Renal cortical epithelial cell (primary cell): ENCODE measurements at places on chromosomes 7 and 10. TPM values are rescaled to one million over a fixed set of nuclear protein-coding genes. Genes with fewer than 3 reads are reported as not detected.

The NPC1L1 gene
- 0.20 and 0.35 TPM in 2 replicates for total RNA-seq

The ACSM6 gene
- 0.10 TPM in 1 of 2 replicates, not detected in the other for total RNA-seq

The KCND2 gene
- total RNA-seq: 0.05 and 0.17 TPM in 2 replicates

The MMP21 gene
- total RNA-seq: 0.05 TPM in 1 of 2 replicates, not detected in the other

The ANKRD1 gene
- total RNA-seq: 12.6 and 123 TPM in 2 replicates

The TEX47 gene
- total RNA-seq: not detected in 2 replicates

The PIK3CG gene
- not detected in 2 replicates for total RNA-seq

The ZNF22 gene
- total RNA-seq: 24.5 and 26.8 TPM in 2 replicates

The MBL2 gene
- total RNA-seq: not detected in 2 replicates

The CLRN3 gene
- 0.65 TPM in 1 of 2 replicates, not detected in the other for total RNA-seq

The CALCR gene
- total RNA-seq: 0.17 and 2.8 TPM in 2 replicates

The CLDN3 gene
- 10.8 and 11.6 TPM in 2 replicates for total RNA-seq

The ADCYAP1R1 gene
- not detected in 2 replicates for total RNA-seq

The FAM237B gene
- not detected in 2 replicates for total RNA-seq

The TTYH3 gene
- total RNA-seq: 52.4 and 163 TPM in 2 replicates

The CFAP70 gene
- 0.52 and 3.7 TPM in 2 replicates for total RNA-seq

The PLCE1 gene
- total RNA-seq: 1.4 and 4.4 TPM in 2 replicates

The RRP12 gene
- total RNA-seq: 22.6 and 29.2 TPM in 2 replicates

The POLR1F gene
- total RNA-seq: 29.9 and 33.9 TPM in 2 replicates

The ZCWPW1 gene
- total RNA-seq: 0.17 and 2.8 TPM in 2 replicates

The CPEB3 gene
- 0.69 and 1.8 TPM in 2 replicates for total RNA-seq

The HMX3 gene
- total RNA-seq: not detected in 2 replicates

The VAX1 gene
- not detected in 2 replicates for total RNA-seq

The PLEKHA1 gene
- 58.0 and 102 TPM in 2 replicates for total RNA-seq

The EPHA1 gene
- 4.8 and 13.7 TPM in 2 replicates for total RNA-seq

The TWIST1 gene
- not detected in 2 replicates for total RNA-seq

The DNAJC30 gene
- total RNA-seq: 1.0 and 1.9 TPM in 2 replicates

The ACTR1A gene
- 145 and 168 TPM in 2 replicates for total RNA-seq

The STEAP1B gene
- 2.0 and 2.1 TPM in 2 replicates for total RNA-seq

The CYP2E1 gene
- 0.40 and 7.6 TPM in 2 replicates for total RNA-seq

The GJD4 gene
- not detected in 2 replicates for total RNA-seq

The KCNH2 gene
- total RNA-seq: 1.2 and 2.3 TPM in 2 replicates

The CHST3 gene
- total RNA-seq: 32.3 and 69.4 TPM in 2 replicates

The RSPH10B gene
- total RNA-seq: 0.17 and 1.4 TPM in 2 replicates

The ITPRID1 gene
- total RNA-seq: not detected in 2 replicates

The PRPS1L1 gene
- total RNA-seq: not detected in 2 replicates

The NODAL gene
- not detected in 2 replicates for total RNA-seq

The SPDYE2B gene
- not detected in 2 replicates for total RNA-seq

The NPY gene
- not detected in 2 replicates for total RNA-seq
